ENCODE measurements at places on chromosomes 5 and 9.

- no peak for DNase-seq
Measured at GRCh38 chr5:40165789-40166728, 513.7 kb upstream of the PTGER4 start.

- DNase-seq, result no peak
Measured at GRCh38 chr5:40743771-40744170, 12.0 kb downstream of the TTC33 start.

GRCh38 chr9:98135558-98135934 lies 16.5 kb upstream of the TRIM14 start:
- DNase-seq, result no peak

- no peak for DNase-seq
Measured at GRCh38 chr5:80092486-80093107, 57.4 kb downstream of the THBS4 start.

DNA sequence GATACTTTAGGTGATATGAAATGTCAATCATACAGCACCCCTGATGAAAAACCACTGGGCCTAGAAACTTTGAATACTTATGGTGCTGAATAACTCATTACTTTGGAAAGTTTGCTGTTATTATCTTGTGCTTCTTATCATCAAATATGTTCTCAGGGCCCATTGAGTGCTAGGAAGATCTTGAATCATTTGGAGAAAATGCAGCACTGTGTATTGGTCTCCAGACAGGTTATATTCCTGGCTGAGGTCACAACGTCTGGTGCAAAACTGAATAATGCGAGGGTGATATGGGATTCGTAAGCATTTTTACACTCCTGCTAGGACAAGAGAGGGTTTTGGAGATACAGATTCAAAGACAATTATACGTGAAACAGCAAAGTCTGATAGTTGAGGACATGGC lies 249.4 kb upstream of the TNC start:
- no peak for DNase-seq

DNA sequence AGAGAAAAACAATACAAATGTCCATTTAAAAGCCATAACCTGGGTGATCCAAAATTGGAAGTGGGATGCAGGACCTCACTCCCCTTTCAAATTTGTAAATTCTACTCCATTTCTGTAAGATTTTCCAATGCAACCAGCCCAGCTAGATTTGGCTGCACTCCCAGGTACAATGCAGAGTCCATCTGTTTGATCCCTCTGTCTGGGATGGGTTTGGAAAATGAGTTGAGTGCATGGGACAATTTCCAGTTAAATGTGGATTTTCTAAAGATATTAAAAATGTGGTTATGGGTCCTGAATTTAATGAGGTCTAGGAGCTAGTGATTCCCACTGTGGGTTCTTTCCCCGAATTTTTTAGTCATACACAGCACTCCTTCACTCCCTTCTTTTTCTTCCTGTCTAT lies 104.0 kb upstream of the ATP10B start:
- DNase-seq, result no peak

- DNase-seq, result no peak
Measured at GRCh38 chr5:14790220-14790619, 81.4 kb downstream of the ANKH start.

DNA sequence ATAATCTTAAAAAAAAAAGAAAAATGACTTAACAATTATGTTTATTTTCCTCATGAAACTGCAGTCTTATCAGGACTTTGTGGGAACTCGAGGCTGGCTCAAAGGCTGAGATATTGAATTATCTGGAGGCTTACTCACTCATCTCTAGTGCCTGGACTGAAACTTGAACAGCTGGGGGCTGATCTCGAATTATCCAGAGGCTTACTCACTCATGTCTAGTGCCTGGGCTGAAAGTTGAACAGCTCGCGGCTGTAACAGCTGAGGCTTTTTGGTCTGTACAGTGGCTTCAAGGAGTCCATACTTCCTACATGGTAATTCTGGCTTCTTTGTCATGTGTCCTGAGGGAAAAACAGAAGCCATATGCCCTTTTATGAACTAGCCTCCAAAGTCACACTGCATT lies 371.9 kb downstream of the CETN3 start:
- DNase-seq, result no peak

DNA sequence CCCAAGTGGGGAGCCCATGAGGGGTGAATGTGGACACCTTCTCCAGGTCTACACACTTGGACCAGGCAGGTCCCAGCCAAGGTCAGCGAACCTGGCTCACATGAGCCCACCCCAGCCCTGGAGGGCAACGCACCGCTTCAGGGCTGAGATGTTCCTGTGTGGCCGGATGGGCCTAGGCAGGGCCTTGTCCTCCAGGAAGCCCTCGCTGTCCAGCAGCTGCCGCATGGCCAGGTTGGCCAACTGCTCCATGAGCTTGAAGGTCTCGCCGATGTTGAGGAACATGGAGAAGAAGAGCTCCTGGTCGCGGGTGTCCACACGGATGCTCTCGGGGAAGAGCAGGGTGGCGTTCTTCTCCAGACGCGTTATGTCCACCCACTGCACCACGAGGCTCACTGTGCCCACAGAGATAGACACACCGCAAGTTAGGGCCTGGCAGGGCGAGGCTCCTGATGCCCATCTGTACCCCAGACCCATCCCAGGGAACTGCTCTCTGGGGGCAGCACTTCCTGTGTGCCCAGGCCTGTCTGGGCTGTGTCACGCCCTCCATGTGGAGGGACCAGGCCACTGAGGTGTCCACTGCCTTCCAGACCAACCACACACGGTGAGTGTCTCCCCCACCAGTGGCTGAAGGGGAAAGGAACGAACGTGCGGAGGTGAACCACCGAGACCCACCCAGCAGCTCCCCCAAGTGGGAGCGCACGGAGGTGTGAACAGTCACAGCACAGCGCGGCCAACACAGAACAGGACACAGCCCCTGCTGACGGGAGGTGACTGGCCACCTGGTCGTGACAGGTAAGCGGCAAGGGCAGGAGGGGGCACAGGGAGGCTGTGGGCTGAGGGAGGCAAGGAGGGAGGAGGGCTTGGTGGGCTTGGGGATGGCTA lies 14.4 kb downstream of the TBC1D9B start:
- DNase-seq, result no peak

DNA sequence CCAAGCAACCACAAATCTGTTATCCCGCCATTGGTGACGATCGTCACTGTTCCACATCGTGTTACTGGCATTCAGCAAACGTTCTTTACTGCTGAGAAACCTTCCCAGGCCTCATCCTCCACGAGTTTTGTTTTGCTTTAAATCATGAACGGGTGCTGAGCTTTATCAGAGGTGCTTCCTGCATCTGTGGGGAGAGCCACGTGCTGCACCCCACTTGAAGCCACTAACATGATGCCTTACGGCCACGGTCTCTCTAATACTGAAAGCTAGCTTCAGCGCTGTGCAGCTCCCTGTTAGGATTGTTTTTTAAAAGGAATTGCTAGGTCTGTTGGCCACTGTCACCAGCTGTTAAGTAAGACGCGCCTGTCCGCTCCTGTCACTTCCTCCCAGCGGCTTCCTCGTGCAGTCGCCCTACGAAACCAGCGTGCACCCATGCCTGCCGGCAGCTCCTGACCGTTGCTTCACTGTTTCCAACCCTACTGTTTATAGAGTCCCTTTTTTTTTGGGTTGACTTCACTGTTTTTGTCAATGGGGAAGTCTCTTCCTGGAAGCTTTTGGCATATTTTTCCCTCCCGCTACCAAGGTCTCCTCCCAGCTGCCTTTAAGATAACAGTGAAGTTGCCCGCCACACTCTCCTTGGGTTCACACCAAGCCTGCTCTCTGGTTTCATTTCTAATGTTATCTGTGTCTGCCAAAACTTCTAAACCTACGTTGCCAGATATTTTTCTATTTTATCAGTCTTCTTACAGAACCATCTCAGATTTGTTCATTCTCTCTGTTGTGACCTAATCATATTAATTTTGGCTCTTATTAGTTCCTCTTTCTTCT lies 20.3 kb downstream of the LPCAT1 start:
- no peak for DNase-seq

- no peak for DNase-seq
Measured at GRCh38 chr9:6711403-6711802, 46.4 kb upstream of the KDM4C start.

DNA sequence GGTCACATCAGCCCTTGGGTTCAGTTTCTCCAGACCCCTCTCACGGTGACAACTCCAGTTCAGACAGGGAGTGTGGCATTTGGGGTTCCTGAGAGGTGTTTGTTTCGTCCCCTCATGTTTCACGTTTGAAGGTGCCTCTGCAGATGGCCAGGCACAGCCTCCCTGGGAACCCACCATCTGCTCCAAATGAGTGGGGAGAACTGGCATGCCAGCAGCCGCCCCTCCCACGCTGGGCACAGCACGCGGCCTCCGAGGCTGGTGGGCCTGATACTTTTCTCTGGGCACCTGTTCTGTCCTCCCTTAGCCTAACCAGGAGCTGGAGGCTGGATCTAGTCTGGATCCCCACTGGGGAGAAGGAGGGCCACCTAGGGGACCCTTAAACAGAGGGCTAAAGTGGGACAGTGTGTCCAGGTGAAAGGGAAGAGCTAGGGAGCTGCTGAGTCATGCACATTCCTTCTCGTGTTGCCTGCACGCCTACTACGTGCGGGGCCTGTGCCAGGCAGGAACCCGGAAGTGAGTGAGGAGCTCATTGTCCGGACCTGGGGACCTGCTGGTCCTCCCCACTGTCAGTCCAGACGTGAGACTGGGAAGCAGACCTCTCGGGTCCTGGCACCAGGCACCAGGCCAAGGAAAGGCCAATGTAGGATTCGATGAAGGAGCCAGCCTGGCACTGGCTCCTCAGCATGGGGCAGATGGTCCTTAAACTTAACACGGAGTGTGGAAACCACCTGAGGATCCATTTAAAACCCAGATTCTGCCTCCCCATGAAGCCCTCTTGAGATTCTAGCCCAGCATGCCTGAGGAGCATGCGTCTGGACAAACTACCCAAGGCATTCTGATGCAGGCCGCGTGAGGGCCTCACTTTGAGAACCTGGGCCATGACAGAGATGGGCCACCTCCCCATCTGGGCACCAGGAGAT lies 11.7 kb downstream of the DNM1 start:
- DNase-seq, result no peak

GRCh38 chr5:174625591-174626350 lies 98.6 kb upstream of the MSX2 start:
- DNase-seq, result no peak

DNA sequence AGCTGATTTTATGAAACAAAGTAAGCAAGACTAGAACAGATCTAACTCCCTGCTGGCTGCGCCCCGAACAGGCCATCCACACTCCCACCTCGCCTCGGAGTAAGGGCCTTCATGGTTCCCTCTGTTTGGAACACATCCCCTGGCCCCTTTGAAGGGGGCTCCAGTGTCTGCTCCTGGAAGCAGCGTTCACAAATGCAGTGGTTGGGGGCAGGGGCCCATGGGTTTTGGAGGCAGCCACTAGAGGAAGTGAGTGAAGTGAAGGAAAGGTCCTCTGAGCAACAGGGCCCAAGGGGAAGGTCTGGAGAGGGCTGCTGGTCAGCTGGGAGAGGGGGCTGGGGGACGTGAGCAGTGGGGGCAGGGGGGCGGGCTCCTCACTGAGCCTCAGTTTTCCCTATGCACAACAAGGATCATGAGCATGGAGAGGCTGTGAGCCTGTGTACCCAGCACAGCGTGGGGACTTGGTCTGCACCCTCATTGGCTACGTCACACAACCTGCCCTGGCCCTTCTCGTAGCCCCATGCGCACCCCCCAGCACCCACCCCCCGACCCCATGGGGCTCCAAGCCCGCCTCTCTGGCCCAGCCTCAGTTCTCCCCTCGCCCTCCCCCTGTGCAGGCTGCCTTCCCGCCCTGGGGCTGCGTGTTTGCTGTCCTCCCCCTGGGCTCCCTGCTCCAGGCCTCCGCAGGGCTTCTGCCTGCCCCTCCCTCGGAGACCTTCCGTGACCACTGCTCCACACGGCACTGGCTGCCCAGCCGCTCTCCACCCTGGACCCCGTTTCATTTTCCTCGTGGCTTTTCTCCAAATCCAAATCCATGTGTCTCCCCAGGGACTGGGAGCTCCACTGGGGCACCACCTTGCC lies 39.5 kb downstream of the RASGEF1C start:
- DNase-seq, result no peak

DNA sequence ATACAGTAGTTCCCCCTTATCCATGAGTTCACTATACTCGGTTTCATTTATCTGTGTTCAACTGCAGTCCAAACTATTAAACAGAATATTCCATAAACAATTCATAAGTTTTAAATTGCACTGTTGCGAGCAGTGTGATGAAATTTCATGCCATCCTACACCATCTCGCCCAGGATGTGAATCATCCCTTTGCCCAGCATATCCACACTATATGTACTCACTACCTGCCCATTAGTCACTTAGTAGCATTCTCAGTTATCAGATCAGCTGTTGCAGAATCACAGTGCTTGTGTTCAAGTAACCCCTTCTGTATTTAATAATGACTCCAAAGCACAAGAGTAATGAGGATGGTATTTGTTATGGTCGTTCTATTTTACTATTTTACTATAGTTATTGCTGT lies 51.5 kb downstream of the SHOC1 start:
- DNase-seq, result no peak

DNA sequence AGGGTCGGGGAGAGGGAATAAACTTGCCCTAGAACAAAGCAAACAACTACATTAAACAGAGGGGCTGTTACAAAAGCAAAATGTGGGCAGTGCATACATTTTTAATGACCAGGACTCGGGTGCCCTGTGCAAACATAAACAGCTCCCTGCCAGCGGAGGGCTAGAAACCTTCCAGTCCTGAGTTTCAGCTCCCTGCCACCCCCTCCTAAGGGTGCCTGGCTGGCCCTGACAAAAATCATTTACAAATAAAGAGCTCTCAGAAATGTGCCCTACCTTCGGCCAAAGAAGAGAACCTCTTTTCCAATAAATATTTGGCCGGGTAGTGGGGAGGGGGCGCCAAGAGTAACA lies 29.5 kb downstream of the FOXD1 start:
- DNase-seq, result no peak

- no peak for DNase-seq
Measured at GRCh38 chr5:172700365-172701290, 59.6 kb downstream of the NEURL1B start.

- peak; percentile 43 for DNase-seq
Measured at GRCh38 chr5:117454716-117455212, 880.1 kb upstream of the SEMA6A start.

GRCh38 chr5:136120529-136120928 lies 12.1 kb upstream of the SMAD5 start:
- no peak for DNase-seq

GRCh38 chr5:149240354-149240998 lies 31.2 kb upstream of the AFAP1L1 start:
- DNase-seq, result peak; percentile 59

All from stimulated activated CD4-positive, alpha-beta T cell treated with anti-CD3 and anti-CD28 coated beads, TNF-alpha, amount 100 ng/mL, for 24 hours (primary cell).